ENCODE measurements at places on chromosomes 5 and 9.
A peak's percentile ranks its signal among the peaks of the same experiment; 100 is the strongest.

GRCh38 chr5:173355561-173355960 lies 27.3 kb upstream of the STC2 start:
- no peak for DNase-seq

GRCh38 chr9:83235526-83235925 lies 172.6 kb upstream of the RASEF start:
- no peak for DNase-seq

GRCh38 chr5:84794486-84795035 lies 409.9 kb upstream of the EDIL3 start:
- no peak for DNase-seq

DNA sequence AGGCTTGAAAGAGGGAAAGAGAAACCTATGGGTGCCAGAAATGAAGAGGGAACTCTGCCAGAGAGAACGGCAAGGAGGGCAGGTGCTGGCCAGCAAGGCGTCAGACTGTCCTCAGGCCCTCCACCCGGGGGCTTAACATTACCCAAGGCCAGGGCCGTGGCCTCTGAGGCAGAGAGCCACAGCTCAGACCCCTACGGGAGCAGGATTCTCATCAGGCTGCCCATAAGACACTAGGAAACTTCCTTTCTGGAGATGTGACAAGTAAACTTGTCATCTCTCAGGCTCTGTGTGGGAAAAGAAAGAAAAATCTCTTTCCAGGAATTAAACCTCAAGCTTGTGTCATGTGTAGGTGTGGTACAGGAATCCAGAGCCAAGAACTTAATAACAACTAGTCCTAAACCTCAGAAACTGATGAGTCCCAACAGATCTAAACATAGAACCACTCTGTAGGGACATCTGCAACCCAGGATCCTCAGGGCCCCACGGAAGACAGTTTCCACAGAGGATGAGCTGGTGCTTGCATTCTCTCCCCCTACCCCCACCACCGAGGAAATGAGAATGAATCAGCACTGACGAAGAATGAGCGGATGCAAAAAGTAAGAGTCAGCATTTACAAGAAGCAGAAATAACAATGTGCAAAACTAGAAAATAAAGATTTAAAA lies 74.3 kb downstream of the DCP2 start:
- DNase-seq = no peak

- no peak for DNase-seq
Observed at GRCh38 chr5:144156767-144157171, 13.7 kb downstream of the YIPF5 start.

DNA sequence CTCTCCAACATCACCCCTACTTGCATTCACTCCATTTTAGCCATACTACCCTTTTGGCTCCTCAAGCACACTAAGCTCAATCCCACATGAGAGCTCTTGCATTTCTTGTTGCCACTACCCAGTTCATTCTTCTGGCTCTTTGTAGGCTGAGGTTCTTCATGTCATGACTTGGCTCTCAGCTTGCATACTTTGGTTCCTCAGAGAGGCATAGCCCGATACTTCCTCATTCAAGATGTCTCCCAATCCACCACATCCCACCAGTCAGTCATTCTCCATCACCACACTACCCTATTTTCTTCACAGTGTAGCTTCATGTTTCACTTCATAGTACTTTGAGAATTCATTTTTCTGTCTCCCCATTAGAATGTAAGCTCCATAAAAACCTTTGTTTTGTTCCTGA lies 116.7 kb downstream of the NR6A1 start:
- no peak for DNase-seq

DNA sequence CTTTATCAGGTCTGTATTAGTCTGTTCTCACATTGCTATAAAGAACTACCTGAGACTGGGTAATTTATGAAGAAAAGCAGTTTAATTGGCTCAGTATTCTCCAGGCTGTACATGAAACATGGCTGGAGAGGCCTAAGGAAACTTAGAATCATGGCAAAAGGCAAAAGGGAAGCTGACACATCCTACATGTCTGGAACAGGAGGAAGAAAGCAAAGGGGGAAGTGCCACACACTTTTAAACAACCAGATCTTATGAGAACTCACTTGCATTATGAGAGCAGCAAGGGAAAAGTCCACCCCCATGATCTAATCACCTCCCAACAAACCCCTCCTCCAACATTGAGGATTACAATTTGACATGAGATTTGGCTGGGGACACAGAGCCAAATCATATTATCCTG lies 132.1 kb downstream of the PCSK1 start:
- no peak for DNase-seq

- no peak for DNase-seq
Observed at GRCh38 chr9:34863426-34863825, 94.7 kb upstream of the PHF24 start.

- no peak for DNase-seq
Observed at GRCh38 chr9:131668439-131669268, 71.2 kb downstream of the RAPGEF1 start.

DNA sequence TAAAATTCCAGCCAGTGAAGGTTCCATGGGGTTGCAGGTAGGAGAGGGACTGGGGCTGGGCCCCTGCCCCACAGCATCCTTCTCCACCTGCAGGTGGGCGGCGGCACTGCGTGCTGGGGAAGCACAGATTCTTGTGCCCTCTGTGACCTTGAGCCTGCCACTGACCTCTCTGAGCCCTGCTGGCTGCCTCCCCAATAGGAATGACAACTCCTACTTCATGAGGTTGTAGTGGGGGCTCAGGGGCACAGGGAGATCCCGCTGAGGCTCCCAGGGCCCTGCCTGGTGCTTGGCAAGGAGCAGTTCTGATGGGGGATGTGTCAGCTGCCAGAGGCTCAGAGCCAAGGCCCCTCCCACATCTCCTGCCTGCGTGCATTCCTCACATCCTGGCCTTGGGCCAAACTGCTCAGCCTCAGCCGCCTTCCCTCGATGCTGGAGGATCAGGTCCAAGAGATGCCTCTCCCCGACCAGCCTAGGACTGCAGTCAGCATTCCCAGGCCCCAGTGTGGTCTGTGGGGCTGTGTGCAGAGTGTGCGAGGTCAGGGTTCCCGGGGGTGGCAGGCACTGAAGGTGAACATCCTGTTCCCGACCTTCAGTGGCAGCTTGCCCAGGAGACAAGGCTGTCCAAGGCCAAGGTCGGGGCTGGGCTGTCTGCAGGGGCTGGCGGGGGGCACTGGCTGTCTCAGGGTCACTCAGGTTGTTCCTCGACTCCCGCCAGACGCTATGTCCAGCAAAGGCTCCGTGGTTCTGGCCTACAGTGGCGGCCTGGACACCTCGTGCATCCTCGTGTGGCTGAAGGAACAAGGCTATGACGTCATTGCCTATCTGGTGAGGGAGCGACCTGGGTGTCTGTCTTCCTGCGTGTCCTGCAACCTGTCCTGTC lies 7.0 kb downstream of the ASS1 start:
- DNase-seq = peak; percentile 85

- no peak for DNase-seq
Observed at GRCh38 chr5:87008751-87009560, 258.7 kb upstream of the RASA1 start.

- DNase-seq = peak; percentile 56
Observed at GRCh38 chr9:98168941-98169488, 23.4 kb downstream of the CORO2A start.

DNA sequence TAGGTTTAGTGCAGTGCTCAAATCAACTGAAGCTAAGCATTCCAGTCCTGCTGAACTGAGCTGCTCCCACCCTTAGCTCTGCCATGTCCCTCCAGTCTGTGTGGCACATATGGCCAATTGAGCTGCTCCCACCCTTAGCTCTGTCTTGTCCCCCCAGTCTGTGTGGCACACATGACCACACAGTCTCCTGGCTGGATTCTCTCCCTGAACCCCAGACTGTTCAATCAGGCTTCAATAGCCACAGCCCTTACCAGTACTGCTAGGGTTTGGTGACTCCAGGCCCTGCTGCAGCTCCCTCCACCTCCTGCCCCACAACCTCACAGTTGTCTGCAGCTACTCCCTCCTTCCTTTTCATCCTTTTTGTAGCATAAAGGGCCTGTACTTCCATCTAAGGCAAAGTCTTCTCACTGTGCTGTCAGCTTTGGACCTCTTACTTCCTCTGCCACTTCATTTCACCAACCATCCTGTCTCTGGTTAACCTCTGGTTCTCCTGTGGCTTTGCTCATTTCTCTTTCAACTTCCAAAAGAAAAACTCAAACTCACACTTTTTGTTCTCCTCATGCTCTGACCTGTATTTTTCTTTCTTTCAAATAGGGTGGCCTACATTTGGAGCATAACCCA lies 50.8 kb downstream of the ADAMTS12 start:
- no peak for DNase-seq

- no peak for DNase-seq
Observed at GRCh38 chr5:69467442-69468225, 25.0 kb upstream of the OCLN start.

- DNase-seq = no peak
Observed at GRCh38 chr9:129166623-129167557, 11.2 kb downstream of the IER5L start.

- no peak for DNase-seq
Observed at GRCh38 chr9:128916204-128916603, 4.6 kb upstream of the PHYHD1 start.

DNA sequence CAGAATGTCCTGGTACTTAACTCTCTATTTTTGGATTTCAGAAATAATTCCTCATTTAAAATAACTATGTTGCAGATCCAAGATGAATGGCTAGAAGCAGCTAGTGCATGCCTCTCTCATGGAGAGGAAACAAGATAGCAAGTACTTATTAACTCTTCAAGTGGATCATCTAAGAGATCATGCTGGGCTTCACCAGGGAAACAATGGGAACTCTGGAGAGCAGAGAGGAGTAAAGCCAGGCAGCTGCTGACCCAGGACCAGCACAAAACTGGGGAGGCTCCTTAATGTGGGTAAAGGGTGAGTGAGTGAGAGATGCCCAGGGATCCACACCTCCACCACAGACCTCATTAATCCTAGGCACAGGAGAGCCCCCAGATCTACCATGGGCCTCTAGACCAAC lies 897.8 kb upstream of the ACO1 start:
- DNase-seq = no peak

GRCh38 chr5:55856516-55857246 lies 5.5 kb downstream of the IL31RA start:
- no peak for DNase-seq

DNA sequence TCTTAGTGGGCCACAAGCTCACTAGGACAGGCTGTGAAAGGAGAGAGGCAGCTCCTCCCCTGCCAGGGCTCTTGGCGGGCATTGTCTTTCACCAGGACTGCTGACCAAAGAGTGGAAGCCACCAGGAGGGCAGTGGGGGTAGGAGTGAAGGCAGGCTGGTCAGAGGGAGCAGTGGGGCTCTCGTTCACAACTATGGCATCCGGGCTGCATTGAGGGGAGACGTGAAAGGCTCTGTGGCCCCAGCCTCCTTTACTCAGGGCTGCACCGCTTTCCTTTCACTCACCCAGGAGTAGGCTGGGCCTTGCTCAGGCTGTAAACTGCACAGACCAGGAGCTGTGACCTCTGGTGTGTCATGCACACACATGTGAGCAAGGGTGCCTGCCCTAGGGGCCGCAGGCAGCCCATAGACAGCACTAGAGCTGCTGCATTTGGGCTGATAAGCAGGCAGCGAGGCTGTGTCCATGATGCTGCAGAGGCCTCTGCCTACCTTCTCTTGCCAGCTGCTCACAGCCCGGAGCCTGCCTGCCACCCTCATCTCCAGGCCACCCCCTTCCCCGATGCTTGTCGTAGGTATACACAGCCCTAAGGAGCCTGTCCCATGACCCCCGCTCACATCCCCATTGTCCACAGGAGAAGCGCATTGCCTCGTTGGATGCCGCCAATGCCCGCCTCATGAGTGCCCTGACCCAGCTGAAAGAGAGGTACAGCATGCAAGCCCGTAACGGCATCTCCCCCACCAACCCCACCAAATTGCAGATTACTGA lies 130.4 kb downstream of the DAB2IP start:
- DNase-seq = no peak

DNA sequence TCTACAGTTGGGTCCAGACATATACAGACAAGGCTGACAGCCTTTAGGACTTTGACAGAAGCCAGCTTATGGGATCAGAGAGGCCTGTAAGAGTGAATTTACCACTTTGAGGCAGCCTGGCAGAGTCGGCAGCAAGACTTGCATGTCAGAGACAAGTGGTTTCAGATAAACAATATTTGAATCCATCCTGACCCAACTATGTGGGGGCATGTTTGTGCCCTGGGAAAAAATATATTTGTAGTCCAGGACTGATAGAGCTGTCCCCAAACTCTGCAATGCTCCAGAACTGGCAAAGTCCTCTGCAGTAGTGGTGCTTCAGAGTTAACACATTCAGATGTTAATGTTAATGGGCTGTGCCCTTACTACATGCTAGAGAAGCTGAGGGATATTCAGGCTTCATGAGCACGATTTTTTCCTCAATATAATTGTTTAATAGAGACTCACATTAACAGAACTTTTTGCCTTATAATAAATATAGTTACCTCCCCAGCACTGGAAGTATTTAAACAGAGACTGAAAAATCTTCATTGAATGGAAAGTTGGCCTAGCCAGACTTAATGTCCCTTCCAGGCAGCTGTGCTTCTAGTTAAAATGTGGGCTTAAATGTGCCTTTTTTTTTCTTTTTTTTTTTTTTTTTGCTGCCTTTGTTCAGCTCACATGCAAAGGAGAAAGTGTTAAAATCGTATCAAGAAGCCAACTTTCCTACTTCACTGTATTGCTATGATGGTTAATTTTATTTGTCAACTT lies 42.9 kb downstream of the FEM1C start:
- no peak for DNase-seq

- no peak for DNase-seq
Observed at GRCh38 chr5:124655251-124655917, 91.1 kb downstream of the ZNF608 start.

DNA sequence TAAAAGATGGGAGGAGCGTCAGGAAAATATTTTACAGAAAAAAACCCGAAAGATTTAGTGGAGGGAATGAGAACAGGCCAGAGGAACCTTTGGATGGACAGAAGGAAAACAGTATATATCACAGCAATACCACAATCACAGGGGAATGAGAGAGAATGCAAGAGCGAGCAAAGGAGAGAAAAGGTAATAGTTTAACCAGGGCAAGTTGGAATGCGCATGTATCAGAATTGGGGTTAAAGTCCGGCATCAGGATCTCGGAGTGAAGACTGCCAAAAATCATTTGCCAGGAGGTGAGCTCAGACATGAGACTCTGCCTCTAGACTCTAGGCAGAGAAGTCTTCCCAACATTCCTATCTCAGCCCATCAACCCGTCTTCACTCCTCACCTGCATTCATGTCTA lies 36.8 kb downstream of the PCDHGC5 start:
- no peak for DNase-seq

DNA sequence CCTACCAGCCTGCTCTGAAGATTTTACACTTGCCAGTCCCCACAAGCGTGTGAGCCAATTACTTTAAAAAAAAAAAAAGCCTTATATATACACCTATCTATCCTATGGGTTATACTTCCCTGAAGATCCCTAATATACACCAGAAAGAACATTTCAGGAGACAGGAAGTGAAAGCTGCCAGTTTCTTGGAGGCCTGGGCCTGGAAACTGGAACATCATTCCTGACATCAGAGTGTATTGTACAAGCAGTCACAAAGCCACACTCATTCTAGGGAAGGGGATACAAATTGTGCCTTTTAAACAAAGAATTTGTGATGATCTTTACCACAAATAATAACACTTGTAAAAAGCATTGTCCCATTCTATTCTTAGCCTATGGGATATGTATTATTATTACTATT lies 98.3 kb upstream of the FBN2 start:
- no peak for DNase-seq

Data from NCI-H524 (cell line).